ENCODE measurements at places on chromosomes 13 and 19.

- no peak overlapping the region for H3K27ac ChIP-seq
- no peaks in the 10 kb centered on the region for H3K27me3 ChIP-seq
- H3K36me3 ChIP-seq, result no peaks in the 10 kb centered on the region
- no peaks in the 10 kb centered on the region for H3K4me1 ChIP-seq
- H3K4me3 ChIP-seq, result no peak overlapping the region
Measured at GRCh38 chr13:37138169-37138568, 32.7 kb upstream of the CSNK1A1L start.

DNA sequence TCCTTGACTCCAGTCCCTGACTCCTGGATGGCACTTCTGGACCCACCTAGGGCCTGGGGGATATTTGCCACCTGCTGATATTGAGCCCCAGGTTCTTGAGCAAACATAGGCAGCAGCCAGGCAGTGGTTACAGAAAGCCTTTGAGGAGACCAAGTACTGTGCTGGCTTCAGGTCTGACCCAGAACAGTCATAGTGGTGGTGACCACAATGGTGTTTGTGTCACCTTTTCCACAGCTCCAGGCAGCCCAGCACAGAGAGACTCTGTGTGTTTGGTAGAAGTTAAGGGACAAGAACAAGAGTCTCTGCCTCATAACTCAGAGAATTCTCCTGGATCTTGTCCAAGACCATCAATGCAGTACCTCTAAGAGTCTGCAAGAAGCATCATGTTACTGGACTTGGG lies 14.6 kb upstream of the CLC start:
- DNase-seq, result no peak
- H3K36me3 ChIP-seq, result no peaks in the 10 kb centered on the region
- H3K4me3 ChIP-seq, result no peak overlapping the region
- H3K27ac ChIP-seq, result no peak overlapping the region

- H3K4me3 ChIP-seq, result no peak overlapping the region
- peaks cover 9% of the 10 kb centered on the region for H3K27me3 ChIP-seq
- H3K36me3 ChIP-seq, result no peaks in the 10 kb centered on the region
- H3K4me1 ChIP-seq, result peaks cover 8% of the 10 kb centered on the region
- H3K27ac ChIP-seq, result no peak overlapping the region
Measured at GRCh38 chr19:4594201-4594600, 34.7 kb upstream of the SEMA6B start.

- H3K27ac ChIP-seq, result no peak overlapping the region
- no peak for DNase-seq
- H3K4me1 ChIP-seq, result peaks cover 8% of the 10 kb centered on the region
- H3K27me3 ChIP-seq, result peaks cover 92% of the 10 kb centered on the region
Measured at GRCh38 chr19:1312767-1313694, 27.4 kb downstream of the EFNA2 start.

- no peaks in the 10 kb centered on the region for H3K36me3 ChIP-seq
- H3K4me3 ChIP-seq, result no peak within 1 kb of the TSS
- no peak within 1 kb of the TSS for H3K27ac ChIP-seq
- H3K27me3 ChIP-seq, result no peaks in the 10 kb centered on the region
- H3K4me1 ChIP-seq, result no peaks in the 10 kb centered on the region
Measured at GRCh38 chr19:3932931-3933810, at the start of gene NMRK2. TSS of gene NMRK2 (plus strand) at chr19:3933069. CDS start at chr19:3933672, 603 bp downstream.

- peaks cover 12% of the 10 kb centered on the region for H3K36me3 ChIP-seq
- no peak overlapping the region for H3K4me3 ChIP-seq
- no peak for DNase-seq
- no peaks in the 10 kb centered on the region for H3K27me3 ChIP-seq
Measured at GRCh38 chr13:60448907-60449510, 52.0 kb downstream of the TDRD3 start.

- DNase-seq, result no peak
- no peak overlapping the region for H3K27ac ChIP-seq
Measured at GRCh38 chr13:90197722-90198121, 1149.8 kb upstream of the MIR17HG start.

- DNase-seq, result no peak
- no peak overlapping the region for H3K4me3 ChIP-seq
- peaks cover 8% of the 10 kb centered on the region for H3K4me1 ChIP-seq
- H3K36me3 ChIP-seq, result no peaks in the 10 kb centered on the region
- H3K27ac ChIP-seq, result no peak overlapping the region
- H3K27me3 ChIP-seq, result peaks cover 25% of the 10 kb centered on the region
Measured at GRCh38 chr19:43351998-43352746, 1.3 kb upstream of the CD177 start.

- H3K4me1 ChIP-seq, result peaks cover 25% of the 10 kb centered on the region
- DNase-seq, result no peak
- H3K4me3 ChIP-seq, result no peak overlapping the region
- no peaks in the 10 kb centered on the region for H3K36me3 ChIP-seq
Measured at GRCh38 chr19:33624586-33624985, 2.8 kb downstream of the CHST8 start.

- no peak overlapping the region for H3K27ac ChIP-seq
- H3K36me3 ChIP-seq, result no peaks in the 10 kb centered on the region
- no peak for DNase-seq
- H3K4me3 ChIP-seq, result no peak overlapping the region
Measured at GRCh38 chr13:35549481-35549880, 73.0 kb upstream of the MAB21L1 start.

DNA sequence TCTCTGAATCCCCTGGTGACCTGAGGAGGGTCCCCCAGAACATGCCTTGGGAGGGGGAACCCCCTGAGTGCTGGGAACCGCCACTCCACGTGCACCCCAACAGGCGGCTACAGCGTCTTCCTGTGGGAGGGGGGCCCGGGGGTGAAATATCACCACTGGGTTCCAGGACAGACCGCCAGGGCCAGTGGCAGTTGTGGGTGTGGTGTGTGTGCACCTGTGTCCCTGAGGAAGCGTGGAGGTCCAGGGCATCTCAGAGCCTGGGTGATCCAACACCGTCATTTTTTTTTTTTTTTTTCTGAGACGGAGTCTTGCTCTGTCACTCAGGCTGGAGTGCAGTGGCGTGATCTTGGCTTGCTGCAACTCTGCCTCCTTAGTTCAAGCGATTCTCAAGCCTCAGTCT lies 4.2 kb downstream of the ADGRE5 start:
- no peaks in the 10 kb centered on the region for H3K36me3 ChIP-seq
- peak overlapping the region; percentile 34 for H3K27ac ChIP-seq
- no peak overlapping the region for H3K4me3 ChIP-seq
- peaks cover 49% of the 10 kb centered on the region for H3K4me1 ChIP-seq
- DNase-seq, result no peak
- no peaks in the 10 kb centered on the region for H3K27me3 ChIP-seq

DNA sequence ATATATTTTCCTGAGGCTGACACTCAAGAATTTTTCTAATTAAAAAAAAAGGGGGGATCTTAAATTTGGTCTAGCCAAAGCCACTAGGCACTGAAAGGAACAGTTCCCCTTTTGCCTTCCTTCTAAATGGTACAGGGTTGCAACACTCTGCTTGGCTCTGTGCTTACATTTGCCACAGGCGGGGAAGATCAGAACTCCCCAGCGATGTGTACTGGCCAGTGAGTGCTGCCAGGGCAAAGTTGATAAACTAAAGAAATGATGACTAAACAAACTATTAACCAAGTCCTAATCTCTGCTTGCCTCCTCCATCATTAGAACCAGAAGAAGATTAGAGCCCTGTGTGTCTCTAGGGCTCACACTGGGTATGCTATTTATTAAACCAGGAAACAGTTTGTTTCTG lies 75.3 kb upstream of the SCEL start:
- H3K27me3 ChIP-seq, result no peaks in the 10 kb centered on the region
- no peak overlapping the region for H3K27ac ChIP-seq
- no peak overlapping the region for H3K4me3 ChIP-seq
- no peaks in the 10 kb centered on the region for H3K36me3 ChIP-seq
- DNase-seq, result no peak
- no peaks in the 10 kb centered on the region for H3K4me1 ChIP-seq

DNA sequence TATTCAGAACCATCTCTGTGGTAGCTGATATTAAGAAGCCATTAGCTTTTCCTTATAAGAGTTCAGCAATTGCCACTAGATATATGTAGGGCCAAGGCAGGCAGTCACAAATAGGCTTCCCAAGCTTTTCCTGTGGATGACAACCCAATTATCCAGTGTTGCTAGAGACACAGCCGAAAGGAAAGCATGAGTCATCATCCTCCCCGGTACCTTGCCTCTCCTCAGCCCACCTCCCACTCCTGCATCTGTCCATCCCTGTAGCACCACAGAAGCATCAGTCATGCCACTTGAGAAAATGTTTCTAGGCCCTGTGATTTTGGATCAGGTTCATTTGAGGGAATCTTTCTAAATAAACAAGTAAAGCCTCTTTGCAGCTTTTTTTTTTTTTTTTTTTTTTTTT lies 204.3 kb downstream of the DNAJC15 start:
- H3K27me3 ChIP-seq, result no peaks in the 10 kb centered on the region
- no peak overlapping the region for H3K4me3 ChIP-seq
- H3K4me1 ChIP-seq, result no peaks in the 10 kb centered on the region
- H3K27ac ChIP-seq, result no peak overlapping the region
- DNase-seq, result no peak
- no peaks in the 10 kb centered on the region for H3K36me3 ChIP-seq

- H3K4me1 ChIP-seq, result no peaks in the 10 kb centered on the region
- H3K4me3 ChIP-seq, result no peak overlapping the region
- DNase-seq, result no peak
- no peak overlapping the region for H3K27ac ChIP-seq
Measured at GRCh38 chr13:39463611-39464010, 139.4 kb downstream of the LHFPL6 start.

GRCh38 chr19:2015608-2015950 lies at the start of gene BTBD2:
TSS of gene BTBD2 (minus strand) at chr19:2015714. CDS start at chr19:2015703, 11 bp downstream.
- peak within 1 kb of the TSS; percentile 75 for H3K4me3 ChIP-seq
- H3K27me3 ChIP-seq, result no peaks in the 10 kb centered on the region
- H3K36me3 ChIP-seq, result no peaks in the 10 kb centered on the region
- H3K27ac ChIP-seq, result peak within 1 kb of the TSS; percentile 76

DNA sequence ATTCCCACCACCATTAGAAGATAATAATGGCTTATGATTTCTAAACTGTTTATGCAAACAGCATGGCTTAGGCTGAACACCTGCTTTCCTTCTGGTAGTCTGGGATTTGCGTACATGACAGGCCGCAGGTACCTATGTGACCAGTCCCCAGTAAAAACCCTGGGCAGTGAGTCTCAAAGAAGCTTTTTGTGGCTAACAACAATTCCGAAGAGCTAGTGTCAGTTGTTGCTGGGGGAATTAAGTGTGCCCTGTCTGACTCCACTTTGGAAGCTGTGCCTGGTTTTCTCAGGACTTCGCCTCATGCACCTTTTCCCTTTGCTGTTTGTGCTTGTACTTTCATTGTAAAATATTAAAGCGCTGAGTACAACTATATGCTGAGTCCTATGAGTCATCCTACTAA lies 250.2 kb upstream of the MIR17HG start:
- H3K27ac ChIP-seq, result no peak overlapping the region
- H3K4me1 ChIP-seq, result no peaks in the 10 kb centered on the region
- H3K4me3 ChIP-seq, result no peak overlapping the region
- H3K27me3 ChIP-seq, result no peaks in the 10 kb centered on the region
- H3K36me3 ChIP-seq, result no peaks in the 10 kb centered on the region
- no peak for DNase-seq

GRCh38 chr13:21076253-21076652 lies 14.9 kb upstream of the LATS2 start:
- H3K4me3 ChIP-seq, result peak overlapping the region; percentile 73
- H3K36me3 ChIP-seq, result no peaks in the 10 kb centered on the region
- H3K27me3 ChIP-seq, result no peaks in the 10 kb centered on the region
- H3K4me1 ChIP-seq, result peaks cover 12% of the 10 kb centered on the region

DNA sequence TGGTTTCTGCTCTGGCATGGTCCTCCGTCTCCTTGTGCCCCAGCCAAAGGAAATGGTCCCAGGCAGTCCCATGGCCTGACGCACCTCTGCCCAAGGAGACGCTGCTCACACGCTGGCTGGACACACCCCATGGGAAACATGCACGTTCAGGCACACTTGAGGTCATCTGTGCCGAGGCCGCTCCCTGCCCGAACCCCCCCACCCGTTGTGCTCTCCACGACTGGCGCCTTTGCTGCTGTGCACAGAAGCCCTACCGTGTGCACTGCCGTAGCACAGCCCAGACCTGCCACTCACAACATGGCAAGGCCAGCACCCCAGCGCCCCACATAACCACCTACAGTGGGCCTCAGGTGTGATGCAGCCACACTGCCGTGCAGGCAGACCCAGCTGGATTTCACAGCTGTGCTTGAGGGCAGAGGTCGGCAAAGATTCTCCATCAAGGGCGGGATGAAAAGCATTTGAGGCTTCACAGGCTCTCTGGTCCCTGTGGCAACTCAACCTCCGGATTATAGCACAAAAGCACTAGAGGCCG lies 65.7 kb downstream of the SPACA7 start:
- no peak for DNase-seq
- no peaks in the 10 kb centered on the region for H3K27me3 ChIP-seq
- H3K27ac ChIP-seq, result no peak overlapping the region
- H3K36me3 ChIP-seq, result no peaks in the 10 kb centered on the region
- no peak overlapping the region for H3K4me3 ChIP-seq
- H3K4me1 ChIP-seq, result no peaks in the 10 kb centered on the region

DNA sequence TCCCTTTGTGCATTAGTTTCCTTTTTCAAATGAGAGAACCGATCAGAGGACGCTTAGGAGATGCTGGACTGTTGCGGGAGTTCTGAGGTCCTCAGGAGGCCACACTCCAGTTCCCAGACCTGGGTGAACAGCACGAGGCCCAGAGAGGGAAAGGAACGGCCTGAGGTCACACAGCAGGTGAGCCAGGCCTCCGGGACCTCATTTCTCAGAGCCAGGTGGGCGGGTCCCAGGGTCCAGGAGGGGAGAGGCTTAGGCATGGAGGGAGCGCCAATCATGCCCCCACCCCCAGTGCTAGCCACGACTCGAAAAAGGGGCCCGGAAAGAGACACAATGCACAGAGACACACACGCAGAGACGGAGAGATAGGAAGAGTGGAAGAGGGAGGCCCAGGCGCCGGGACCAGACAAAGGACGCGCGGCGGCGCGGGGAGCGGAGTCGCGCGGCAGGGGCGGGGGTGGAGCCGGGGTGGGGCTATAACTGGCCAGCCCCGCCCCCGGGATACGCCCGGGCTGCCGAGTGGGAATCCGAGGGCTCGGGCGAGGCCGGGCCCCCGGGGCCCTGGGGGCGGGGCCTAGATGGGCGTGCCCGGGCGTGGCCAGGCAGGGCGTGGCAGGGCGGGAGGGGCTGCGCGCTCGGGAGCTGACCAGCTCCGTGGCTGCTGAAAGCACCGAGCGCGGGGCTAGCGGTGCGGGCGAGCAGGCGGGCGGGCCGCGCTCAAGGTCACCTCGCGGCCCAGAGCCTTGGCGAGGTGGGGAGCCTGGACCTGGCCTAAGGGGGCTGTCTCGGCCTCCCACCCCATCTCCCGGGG lies 1.6 kb downstream of the ELAVL3 start:
- DNase-seq, result no peak
- H3K4me1 ChIP-seq, result peaks cover 10% of the 10 kb centered on the region
- H3K36me3 ChIP-seq, result no peaks in the 10 kb centered on the region
- H3K27ac ChIP-seq, result no peak overlapping the region
- peaks cover 22% of the 10 kb centered on the region for H3K27me3 ChIP-seq

GRCh38 chr19:40798683-40799557 lies at the start of gene EGLN2:
TSS of gene EGLN2 (plus strand) at chr19:40799191. CDS start at chr19:40800573, 1,382 bp downstream.
- H3K4me1 ChIP-seq, result peaks cover 40% of the 10 kb centered on the region
- peak within 1 kb of the TSS; percentile 85 for H3K4me3 ChIP-seq
- peaks cover 11% of the 10 kb centered on the region for H3K36me3 ChIP-seq

- no peak overlapping the region for H3K27ac ChIP-seq
- peaks cover 6% of the 10 kb centered on the region for H3K4me1 ChIP-seq
- H3K27me3 ChIP-seq, result no peaks in the 10 kb centered on the region
- no peak for DNase-seq
- H3K36me3 ChIP-seq, result no peaks in the 10 kb centered on the region
- H3K4me3 ChIP-seq, result no peak overlapping the region
Measured at GRCh38 chr19:53519446-53519845, 18.5 kb upstream of the ZNF331 start.

GRCh38 chr13:32976056-32976805 lies 40.0 kb upstream of the KL start:
- DNase-seq, result no peak
- no peaks in the 10 kb centered on the region for H3K27me3 ChIP-seq
- no peaks in the 10 kb centered on the region for H3K4me1 ChIP-seq
- no peak overlapping the region for H3K4me3 ChIP-seq
- H3K27ac ChIP-seq, result no peak overlapping the region
- H3K36me3 ChIP-seq, result no peaks in the 10 kb centered on the region

All from esophagus squamous epithelium (tissue), 5 donors.